Hematopoietic multipotent progenitor cell treated with erythropoietin and hydrocortisone succinate and interleukin-3 and kit ligand, for 15 days (in vitro differentiated cells): ENCODE measurements at places on chromosomes 2 and 18.

DNA sequence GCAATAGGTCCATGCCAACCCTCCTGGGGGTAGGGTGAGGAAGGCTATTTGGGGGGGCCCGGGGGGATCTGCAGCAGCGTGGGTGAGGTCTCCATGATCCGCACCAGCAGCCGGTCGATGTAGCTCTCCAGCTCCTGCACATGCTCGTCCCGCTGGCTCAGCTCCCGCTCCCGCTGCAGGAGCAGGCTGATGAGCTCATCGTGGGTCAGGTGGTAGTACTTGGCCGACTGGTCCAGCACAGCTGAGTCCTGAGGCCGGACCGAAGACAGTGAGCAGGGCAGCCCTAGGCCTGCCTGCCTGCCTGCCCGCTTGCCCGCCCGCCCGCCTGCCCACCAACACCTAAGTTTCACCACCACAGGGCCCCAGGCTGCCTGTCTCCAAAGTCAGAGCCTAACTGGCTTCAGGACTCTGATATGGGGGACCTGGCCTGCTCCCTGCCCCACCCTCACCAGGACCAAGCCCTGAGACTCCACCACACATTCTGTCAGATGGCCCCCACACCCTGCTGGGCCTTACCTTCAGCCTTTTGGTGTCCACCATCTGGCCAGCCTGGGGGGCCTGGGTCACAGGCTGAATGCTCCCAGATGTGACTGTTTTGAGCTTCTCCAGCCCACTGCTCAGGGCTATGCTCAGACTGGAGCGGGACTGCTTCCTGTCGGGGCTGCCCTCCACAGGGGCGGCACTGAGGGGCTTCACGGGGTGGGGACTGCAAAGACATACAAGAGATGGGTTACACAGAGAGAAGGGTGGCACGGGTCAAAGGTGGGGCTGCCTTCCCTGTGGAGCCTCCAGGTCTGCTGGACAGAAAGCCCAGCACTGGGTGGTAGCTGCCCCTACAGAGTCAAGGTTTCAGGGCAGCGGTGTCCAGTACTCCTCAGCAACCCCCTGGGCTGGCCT, 4.2 kb upstream of the SFXN5 start:
- no peak for DNase-seq

- DNase-seq: no peak
Measured at GRCh38 chr2:109324861-109325260, 195.9 kb downstream of the SH3RF3 start.

DNA sequence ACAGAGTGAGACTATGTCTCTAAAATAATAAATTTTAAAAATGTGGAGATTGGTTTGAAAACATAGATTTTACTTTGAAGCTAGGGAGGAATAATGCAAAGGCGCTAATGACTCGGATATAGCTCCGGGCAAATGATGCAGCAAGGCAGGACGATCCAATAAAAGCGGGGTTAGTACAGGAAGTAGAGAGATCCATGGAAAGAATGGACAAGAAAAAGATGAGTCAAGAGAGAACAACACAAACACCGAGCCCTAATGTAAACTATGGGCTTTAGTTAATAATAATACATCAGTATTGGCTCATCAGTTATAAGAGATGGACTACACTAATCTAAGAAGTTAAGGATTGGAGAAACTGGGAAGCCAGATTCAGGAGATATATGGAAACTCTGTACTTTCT, 74.5 kb downstream of the QPCT start:
- DNase-seq: no peak

- no peak for DNase-seq
Measured at GRCh38 chr2:1830936-1831619, 86.8 kb upstream of the PXDN start.

DNA sequence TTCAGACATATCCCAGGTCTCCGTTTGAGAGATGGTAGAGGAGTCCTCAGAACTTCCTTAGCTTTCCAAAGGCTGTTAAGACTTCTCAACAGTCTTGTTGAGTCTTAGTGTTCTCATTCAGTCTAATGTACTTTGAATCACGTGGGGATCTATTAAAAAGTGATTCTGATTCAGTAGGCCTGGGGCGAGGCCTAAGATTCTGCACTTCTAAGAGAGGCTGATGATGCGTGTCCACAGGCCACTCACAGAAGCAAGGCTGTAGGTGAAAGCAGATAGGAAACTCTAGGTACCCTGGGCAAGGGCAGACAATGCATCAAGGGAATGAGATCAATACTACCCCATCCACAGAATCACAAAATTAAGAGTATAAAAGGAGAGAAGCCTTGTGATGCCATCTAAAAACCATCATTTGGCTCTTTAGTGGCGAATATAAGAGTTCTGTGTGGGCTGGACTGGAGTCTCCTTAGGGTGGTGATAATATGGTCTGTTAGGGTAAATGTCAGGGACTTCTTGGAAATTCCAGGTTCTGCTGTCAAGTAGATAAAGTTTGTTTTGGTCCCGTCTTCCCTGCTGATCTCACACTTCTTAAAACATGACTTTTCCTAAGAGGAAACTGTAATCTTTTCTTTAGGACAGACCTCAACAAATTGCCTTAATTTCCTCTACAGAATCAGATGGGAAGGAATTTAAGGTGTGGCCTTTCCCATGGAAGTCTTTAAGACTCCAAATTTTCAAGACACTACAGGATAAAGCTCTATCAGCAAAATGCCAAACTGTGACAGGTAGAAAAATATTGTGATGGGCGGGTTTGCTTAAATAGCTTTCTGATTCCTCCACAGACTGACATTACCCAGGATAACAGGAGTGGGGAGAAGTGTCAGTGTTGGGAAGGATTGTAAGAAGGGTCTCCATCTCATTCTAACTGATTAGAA, 45.7 kb upstream of the NEMP2 start:
- DNase-seq: peak; percentile 12

DNA sequence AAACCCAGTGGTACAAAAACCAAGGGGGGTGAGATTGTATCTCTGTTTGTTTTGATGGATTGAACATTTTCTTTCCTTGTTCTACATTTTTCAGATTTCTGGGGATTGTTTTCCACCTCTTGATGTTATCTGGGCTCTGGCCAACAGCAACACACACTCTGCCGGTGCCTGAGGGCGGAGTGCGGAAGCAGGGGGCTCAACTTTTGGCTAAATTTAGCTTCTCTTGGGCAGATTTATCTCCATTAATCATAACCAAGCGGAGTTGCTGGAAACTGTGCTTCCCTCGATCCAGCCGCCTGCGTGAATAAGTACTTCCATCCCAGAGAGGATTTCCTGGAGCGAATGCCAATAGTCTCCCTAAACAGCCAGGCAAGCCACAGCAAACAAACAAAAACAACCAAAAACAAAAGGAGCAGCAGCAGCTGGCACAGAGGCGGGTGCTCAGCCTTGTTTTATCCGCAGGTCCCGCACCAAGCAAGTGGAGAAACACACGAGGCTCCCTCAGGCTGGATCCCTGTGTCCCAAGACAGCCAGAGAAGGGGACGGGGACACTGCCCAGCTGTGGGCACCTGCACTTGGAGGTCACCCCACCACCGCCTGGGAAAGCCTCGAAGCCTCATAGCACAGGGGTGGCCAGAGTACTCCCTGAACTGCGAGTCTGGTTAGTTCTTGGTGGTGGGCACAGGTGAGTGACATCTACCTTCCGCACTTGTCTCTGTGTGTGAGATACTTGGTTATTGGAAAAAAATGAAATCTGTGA, 143.4 kb downstream of the NDUFA10 start:
- no peak for DNase-seq

GRCh38 chr2:898319-898718, 52.3 kb upstream of the SNTG2 start:
- no peak for DNase-seq

GRCh38 chr2:241909769-241910168, 40.2 kb downstream of the RTP5 start:
- no peak for DNase-seq

GRCh38 chr2:216352653-216353270, 19.5 kb downstream of the MARCHF4 start:
- no peak for DNase-seq

DNA sequence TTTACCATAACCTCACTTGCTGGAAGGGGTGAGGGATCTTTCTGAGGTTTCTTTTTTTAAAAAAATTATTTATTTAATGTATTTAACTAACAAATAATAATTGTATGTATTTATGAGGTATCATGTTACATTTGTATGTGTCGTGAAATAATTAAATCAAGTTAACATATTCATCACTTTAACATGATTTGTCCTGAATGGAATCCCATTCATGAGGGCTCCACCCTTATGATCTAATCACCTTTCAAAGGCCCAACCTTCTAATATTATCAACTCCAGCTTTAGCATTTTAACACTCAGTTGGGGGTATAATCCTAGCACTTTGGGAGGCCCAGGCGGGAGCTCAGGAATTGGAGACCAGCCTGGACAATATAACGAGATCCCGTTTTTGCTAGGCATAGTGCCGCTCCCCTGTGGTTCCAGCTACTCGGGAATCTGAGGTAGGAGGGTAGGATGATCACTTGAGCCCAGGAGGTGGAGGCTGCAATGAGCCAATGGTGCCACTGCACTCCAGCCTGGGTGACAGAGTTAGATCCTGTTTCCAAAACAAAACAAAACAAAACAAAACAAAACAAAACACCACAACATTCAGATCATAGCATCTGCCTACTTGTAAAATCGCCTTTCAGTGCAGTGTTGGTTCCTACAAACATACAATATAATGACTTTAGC, 1.1 kb upstream of the TAF4B start:
- DNase-seq: no peak

DNA sequence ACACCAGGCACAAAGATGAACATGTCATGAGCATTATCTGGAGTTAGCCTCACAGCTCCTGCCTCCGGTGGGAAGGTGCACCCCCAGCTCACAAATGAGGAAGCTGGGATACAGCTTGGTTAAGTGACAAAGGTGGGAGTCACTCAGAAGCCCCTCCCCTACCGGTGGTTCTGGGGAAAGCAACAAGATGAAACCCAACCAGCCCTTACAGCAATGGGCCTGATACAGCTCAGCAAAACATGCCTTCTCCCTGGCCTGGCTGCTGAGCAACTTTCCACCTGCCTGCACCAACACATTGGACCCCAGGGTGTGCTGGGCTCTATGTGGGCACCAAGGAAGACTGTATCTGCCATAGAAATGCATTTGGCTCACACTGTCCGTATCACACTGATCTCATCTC, 113.2 kb downstream of the GYPC start:
- DNase-seq: no peak

- DNase-seq: no peak
Measured at GRCh38 chr2:233334915-233335314, 19.4 kb upstream of the DGKD start.

DNA sequence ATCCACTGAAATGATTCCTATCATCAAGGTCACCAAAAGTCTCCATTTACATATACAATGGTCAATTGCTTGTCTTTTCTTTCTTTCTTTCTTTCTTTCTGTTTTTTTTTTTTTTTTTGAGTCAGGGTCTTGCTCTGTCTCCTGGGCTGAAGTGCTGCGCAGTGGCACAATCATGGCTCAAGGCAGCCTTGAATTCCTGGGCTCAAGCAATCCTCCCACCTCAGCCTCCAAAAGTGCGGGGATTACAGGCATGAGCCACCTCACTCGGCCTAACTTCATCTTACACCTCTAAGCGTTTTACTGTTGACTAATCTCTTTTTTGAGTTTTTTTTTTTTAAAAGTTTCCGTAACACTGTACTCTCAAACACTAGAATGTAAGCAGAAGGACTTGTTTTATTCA, 867 bp downstream of the SF3B6 start:
- no peak for DNase-seq

- DNase-seq: no peak
Measured at GRCh38 chr18:50172367-50172766, 22.6 kb downstream of the MYO5B start.

DNA sequence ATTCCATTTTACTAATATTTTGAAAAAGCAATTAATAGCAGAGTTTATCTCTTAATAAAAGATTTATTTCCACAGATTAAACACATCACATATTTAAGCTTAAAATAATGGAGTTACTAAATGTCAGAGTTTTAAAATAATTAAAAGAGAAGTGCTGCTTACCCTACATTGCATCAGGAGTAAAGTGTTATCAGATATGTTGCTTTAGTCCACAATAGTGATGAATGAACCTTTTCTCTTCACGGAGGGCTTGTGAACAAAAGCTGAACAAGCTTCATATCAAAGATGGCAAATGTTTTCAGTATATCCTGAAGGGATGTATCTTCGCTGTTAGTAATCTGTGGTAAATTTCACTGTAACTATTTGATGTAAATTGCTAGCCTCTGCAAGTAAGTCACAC, 69.4 kb upstream of the TTC27 start:
- no peak for DNase-seq

GRCh38 chr2:183035954-183036669, 2.1 kb downstream of the NCKAP1 start:
- DNase-seq: no peak

DNA sequence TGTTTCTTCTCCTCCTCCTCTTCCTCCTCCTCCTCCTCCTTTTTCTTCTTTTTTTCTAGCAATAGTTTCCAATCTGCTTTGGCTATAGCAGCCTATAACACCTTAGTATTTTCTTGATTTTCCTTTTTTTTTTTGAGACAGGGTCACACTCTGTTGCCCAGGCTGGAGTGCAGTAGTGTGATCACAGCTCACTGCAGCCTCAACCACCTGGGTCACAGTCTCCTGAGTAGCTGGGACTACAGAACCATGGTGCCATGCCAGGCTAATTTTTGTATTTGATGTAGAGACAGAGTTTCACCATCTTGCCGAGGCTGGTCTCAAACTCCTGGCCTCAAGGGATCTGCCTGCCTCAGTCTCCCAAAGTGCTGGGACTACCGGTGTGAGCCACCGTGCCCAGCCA, 10.7 kb upstream of the THNSL2 start:
- DNase-seq: no peak

- no peak for DNase-seq
Measured at GRCh38 chr2:36570416-36570815, 27.6 kb downstream of the FEZ2 start.

DNA sequence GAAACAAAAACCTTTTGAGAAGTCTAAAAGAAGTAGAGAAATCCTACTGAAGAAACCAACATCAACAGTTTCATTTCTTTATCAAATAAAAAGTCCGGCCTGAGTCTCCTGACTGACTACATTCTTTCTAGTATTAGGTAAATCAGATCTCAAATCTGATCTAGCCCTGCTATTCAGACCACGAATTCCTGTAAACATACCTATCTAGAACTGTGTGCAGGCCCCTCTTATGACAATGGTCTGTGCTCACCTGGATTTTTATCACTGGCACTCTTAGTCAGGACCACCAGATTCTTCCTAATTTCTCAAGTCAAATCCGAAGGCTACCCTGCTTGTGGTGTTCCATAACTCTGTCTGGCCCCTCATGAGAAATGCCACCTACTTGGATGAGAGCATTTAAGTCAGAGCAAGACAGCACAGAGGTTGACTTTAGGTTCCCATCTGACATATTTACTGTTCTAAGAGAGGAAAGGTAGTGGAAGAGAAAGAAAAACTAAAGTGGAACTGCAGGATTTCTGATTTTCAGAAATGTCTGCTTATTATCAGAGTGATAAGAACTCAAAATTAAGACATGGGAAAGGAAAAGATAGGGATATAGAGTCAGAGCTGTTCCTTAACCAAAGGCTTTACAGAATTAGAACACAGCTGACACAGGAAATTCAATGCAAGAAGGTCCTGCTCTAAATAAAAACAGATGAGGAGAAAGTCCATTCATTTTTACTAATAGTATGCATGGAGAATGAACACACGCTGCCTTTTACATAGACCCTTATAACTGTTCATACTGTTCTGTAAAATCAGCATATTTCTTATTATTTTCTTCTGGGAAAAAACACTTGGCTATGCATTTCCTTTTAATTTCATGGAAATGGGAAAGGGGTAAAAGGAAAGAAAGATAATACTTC, 56.5 kb downstream of the SLC8A1 start:
- DNase-seq: no peak
